ENCODE measurements at places on chromosomes 6 and 20.

DNA sequence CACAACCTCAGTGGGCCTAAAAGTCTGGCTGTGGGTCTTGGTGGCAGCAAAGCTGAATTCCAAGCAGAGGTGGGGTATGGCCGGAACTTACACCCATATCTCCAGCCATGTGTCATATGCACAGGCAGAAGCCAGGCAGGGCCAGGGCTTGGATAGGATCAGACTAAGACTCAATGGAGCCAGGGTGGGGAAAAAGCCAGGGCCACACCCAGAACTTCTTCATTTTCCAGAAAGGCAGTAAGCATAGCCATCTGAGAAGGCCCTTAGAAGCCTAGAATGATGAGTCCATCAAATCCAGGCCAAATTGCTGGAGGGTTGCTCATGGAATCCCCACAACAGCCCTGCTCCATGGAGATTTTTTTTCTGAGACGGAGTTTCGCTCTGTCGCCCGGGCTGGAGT lies 116.2 kb upstream of the SRSF6 start:
- DNase-seq = no peak

DNA sequence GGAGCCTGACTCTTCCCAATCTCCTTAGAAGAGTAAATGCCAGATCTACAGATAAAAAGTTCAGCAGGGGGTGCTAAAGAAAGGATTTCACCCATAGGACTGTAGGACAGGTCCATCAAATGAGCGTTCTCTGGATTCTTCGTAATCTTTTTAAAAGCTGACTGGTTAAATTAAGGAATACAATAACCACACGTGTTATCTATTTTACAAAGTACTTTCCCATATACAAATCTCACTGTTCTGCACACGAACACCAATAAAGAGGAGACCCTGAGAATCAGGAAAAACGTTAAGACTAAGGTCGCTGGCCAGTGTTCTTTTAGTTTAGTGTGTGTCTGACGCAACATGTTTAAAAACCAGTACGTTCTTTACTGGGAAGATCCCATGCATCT lies 542 bp downstream of the TUBE1 start:
- DNase-seq = peak; percentile 68

DNA sequence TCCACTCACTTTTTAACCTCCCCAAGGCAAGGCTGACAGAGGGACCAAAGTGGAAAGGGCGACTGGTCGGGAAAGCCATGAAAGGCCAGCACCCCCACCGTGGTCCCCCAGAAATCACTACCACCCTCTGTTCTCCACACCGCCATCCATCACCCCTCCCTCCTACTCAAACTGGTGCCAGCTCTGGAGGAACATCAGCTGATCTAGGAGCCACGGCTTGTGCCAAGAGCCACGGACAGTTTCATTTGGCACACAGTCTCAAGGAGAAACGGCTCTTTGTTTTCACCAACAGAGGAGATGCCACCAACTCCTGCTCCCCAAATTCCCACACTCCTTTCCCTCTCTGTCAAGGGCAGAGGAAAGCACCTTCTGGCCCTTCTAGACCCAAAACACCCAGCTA lies 26.0 kb downstream of the TBC1D7 start:
- DNase-seq = no peak

DNA sequence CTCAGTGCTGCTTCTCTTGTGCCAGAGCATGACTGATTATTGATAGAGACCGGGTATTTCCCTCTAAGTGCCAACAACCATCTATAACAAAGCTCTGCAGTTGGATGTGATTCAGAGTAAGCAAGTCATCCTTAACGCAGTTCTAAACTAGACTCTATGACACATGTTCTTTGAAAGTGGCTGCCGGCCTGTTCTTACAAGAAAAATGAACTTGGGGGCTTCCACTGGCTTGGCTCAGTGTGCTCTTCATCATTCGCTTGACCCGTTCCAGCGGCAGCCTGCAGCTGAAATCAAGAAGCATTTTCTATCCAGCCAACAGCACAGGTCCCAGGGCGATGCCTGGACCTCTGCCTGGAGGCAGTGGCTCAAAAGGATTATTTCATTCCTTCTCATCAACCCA lies 29.8 kb downstream of the GFOD1 start:
- peak; percentile 97 for DNase-seq

- no peak for DNase-seq
Measured at GRCh38 chr6:134523903-134524650, 206.2 kb upstream of the SGK1 start.

DNA sequence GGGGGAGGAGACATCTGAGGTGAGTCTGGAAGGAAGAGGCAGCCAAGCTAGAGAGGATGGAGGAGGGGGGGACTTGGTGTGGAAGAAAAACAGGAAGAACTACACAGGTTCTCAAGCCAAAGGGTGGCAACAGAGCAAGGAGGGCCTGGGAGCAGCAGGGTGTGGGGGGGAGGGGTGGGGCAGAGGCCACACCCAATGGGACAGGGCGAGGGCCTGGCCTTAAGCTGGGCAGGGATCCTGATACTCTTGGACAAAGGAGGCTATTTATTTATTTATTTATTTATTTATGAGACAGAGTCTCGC lies 359.0 kb downstream of the ZFAND3 start:
- DNase-seq = no peak

DNA sequence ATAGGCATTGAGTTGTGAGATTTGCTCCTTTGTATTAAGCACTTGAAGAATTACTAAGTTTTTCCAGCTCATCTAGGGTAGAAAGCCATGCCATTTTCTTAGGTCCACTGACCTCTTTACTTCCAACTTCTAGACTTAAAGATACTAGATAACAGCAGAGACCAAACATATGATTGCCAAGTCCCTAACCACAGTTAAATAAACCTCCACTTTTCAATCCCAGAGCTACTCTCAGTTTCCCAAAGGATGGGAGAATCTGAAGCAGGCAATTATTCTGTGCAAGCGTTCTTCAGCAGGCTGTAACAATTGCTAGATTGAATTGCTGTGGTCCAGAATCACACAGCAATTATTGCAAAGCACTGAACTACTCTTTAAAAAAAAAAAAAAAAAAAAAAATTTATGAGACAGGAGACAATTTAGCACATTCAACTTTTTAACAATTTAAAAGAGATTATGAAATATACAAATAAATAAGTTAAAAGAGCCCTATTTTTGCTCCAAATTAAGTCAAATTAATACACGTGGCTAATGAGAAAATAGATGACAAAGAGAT lies 104.0 kb upstream of the PRSS16 start:
- DNase-seq = no peak

GRCh38 chr6:63475707-63476106 lies 96.6 kb upstream of the LOC128125822 start:
- no peak for DNase-seq
